GM23248 (cell line): ENCODE measurements at places on chromosomes 2 and 18. TPM values are rescaled to one million over a fixed set of nuclear protein-coding genes. Genes with fewer than 3 reads are reported as not detected.
A peak's percentile ranks its signal among the peaks of the same experiment; 100 is the strongest.

DNA sequence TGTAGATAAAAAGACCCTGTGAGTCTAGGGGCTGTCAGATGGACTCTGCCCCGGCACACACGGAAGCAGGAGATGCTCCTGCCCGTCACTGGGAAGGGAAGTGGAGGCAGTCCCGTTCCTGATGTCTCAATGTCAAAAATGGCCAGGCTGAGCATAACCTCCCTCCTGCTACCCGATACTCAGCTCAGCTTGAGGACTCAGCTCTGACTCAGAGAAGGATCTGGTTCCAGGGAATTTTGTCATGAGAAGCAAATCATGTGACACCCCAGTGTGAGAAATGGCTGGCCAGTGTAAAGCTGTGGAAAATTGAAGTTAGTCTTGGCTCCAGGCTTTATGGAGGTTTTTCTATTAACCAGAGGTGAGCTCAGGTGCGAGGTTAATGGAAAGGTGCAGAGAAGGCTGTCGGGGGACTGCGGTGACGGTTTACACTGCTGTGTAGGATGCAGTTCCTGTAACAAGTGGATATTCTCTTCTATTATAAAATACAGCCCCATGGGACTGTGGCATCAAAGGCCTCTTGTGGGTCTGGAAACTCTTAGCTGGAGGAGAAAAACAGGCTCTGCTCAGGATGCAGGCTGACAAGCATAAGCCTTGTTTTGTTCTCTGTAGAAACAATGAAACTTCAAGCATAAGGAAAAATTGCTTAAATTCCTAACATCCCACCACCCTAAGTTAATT, 24.7 kb upstream of the AGAP1 start:
- peak overlapping the region; percentile 65 for H3K4me3 ChIP-seq
- H3K4me1 ChIP-seq: peaks cover 26% of the 10 kb centered on the region
- H3K27me3 ChIP-seq: no peaks in the 10 kb centered on the region
- H3K36me3 ChIP-seq: no peaks in the 10 kb centered on the region
- peak; percentile 97 for DNase-seq

DNA sequence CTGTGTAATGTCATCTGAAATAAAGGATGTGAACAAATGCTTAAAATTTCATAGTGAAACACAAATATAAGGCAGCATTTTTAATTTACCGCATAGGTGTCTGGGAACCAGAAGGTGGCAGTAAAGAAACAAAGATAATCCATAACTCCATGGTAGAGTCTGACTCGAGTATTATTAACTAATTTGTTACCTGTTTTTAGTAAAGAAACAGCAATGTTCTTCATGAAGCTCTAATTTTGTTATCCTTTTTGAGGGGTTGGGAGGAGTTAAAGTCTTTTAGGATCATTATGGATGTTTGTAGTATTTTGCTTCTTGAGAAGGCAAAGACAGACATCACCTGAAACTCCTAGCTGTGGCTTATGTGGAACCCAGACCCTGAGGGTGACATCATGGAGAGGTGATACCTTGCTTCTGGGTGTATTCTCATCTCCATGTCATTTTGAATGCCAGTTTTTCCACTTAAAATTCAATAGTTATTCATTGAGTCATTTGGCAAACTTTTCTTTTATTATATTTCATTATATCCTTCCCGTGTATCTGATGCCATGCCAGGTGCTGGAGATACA, 286.2 kb upstream of the EPAS1 start:
- peak; percentile 74 for DNase-seq
- H3K4me3 ChIP-seq: no peak overlapping the region
- peaks cover 30% of the 10 kb centered on the region for H3K4me1 ChIP-seq
- no peak overlapping the region for H3K27ac ChIP-seq

The LINC00305 gene
- total RNA-seq: not detected in 2 replicates

GRCh38 chr18:70418546-70419311, 129.9 kb downstream of the SOCS6 start:
- peak overlapping the region; percentile 96 for H3K27ac ChIP-seq
- H3K4me3 ChIP-seq: peak overlapping the region; percentile 42
- DNase-seq: peak; percentile 48
- peaks cover 57% of the 10 kb centered on the region for H3K4me1 ChIP-seq
- H3K27me3 ChIP-seq: no peaks in the 10 kb centered on the region
- H3K36me3 ChIP-seq: no peaks in the 10 kb centered on the region

GRCh38 chr2:58289029-58289428, 47.9 kb upstream of the FANCL start:
- 0 out of 2 replicates have a peak, but pooled peaks cover 3% of the 10 kb centered on the region for H3K4me1 ChIP-seq
- no peak overlapping the region for H3K27ac ChIP-seq
- no peak overlapping the region for H3K4me3 ChIP-seq

- H3K27me3 ChIP-seq: no peaks in the 10 kb centered on the region
- peak overlapping the region; percentile 14 for H3K27ac ChIP-seq
- peaks cover 35% of the 10 kb centered on the region for H3K4me1 ChIP-seq
- H3K4me3 ChIP-seq: no peak overlapping the region
- peak; percentile 82 for DNase-seq
Observed at GRCh38 chr18:58268849-58269248, 224.8 kb downstream of the NEDD4L start.

- no peak for DNase-seq
- H3K4me1 ChIP-seq: no peaks in the 10 kb centered on the region
- peaks cover 15% of the 10 kb centered on the region for H3K27me3 ChIP-seq
- H3K4me3 ChIP-seq: no peak overlapping the region
Observed at GRCh38 chr2:239570216-239570925, 169.6 kb upstream of the HDAC4 start.

The PRSS56 gene
- not detected in 2 replicates for total RNA-seq

The CCDC148 gene
- 0.13 and 0.86 TPM in 2 replicates for total RNA-seq

The SPATA3 gene
- total RNA-seq: not detected in 2 replicates

The GALR1 gene
- total RNA-seq: not detected in 2 replicates

DNA sequence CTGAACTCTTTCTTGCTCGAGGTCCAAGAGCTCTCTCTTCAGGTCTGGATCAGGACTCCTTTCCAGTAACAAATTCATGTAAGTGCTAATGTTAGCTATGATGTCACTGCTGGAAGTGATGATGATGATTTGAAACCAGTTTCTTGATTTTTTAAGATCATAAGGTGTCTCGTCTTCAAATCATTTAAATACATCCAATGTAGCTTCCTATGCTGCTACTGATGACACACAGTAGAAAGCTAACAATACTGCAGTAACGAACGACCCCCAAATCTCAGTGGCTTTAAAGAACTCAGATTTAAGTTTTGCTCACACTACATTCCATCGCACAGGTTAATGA, 13.0 kb upstream of the LTBP1 start:
- H3K36me3 ChIP-seq: no peaks in the 10 kb centered on the region
- H3K4me1 ChIP-seq: no peaks in the 10 kb centered on the region

- no peak overlapping the region for H3K4me3 ChIP-seq
- no peaks in the 10 kb centered on the region for H3K27me3 ChIP-seq
- H3K4me1 ChIP-seq: peaks cover 37% of the 10 kb centered on the region
- no peaks in the 10 kb centered on the region for H3K36me3 ChIP-seq
Observed at GRCh38 chr2:38590053-38590452, 12.7 kb downstream of the HNRNPLL start.

The OLA1 gene
- total RNA-seq: 64.3 and 73.9 TPM in 2 replicates

GRCh38 chr2:219592736-219593135, 4.9 kb upstream of the STK11IP start:
- H3K4me1 ChIP-seq: peaks cover 6% of the 10 kb centered on the region
- H3K4me3 ChIP-seq: no peak overlapping the region
- H3K36me3 ChIP-seq: no peaks in the 10 kb centered on the region
- no peak for DNase-seq
- H3K27ac ChIP-seq: no peak overlapping the region

DNA sequence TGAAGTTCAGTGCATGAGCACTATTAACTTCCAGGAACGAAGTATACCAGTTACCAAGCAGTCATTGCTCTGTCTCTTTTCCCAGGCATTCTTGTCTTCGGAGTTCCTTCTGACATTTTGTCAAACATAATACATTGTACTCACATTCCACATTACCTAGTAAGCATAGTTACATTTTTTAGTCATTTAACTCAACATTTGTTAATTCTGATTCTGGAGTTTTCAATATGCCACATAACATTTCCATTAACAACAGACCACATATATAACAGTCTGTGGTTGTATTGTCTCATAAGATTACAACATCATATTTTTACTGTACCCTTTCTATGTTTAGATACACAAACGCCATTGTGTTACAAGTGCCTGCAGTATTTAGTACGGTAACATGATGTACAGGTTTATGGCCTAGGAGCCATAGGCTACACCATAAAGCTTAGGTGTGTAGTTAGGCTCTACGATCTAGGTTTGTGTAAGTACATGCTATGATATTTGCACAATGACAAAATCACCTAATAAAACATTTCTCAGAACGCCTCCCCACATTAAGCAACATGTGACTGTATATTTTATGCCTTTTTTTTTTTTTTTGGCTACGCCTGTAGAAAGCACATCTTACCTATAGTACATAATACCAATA, 187.1 kb downstream of the DYM start:
- peak; percentile 12 for DNase-seq
- no peaks in the 10 kb centered on the region for H3K36me3 ChIP-seq
- no peaks in the 10 kb centered on the region for H3K27me3 ChIP-seq
